Left ventricle myocardium superior (tissue), 1 donor: ENCODE measurements at places on chromosomes 4 and X.
A peak's percentile ranks its signal among the peaks of the same experiment; 100 is the strongest.

DNA sequence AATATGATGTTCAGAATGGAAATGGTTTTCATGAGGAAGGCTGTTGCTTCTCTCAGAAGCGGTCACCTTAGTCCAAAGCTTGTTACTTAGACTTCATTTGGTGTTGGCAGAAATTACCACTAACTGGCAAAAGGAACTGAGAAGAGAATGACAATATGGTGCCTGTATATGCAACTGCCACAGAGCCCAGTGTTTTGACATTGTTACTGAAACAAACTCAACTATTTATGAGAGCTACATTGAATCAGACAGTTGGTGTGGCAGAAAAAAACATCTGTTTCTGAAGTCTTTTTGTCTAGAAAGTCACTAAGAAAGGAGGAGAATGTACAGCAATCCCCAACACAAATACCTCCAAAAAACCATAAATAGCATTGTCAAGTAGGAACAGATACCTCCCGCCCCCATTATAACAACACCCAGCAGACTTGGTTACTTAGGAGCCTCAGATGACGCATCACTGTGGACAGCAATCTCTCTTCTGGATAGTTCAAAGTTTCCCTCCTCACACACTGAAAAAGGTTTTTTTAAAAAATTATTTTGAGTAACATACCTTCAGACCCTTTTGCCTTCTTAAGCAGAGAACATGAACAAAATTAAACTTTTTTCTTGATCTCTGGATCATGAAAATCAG lies 92.2 kb downstream of the MAML3 start:
- DNase-seq: no peak

GRCh38 chr4:23463071-23463470 lies 426.8 kb downstream of the PPARGC1A start:
- no peak for DNase-seq

- DNase-seq: no peak
Measured at GRCh38 chr4:7002336-7002735, 40.8 kb upstream of the TADA2B start.

DNA sequence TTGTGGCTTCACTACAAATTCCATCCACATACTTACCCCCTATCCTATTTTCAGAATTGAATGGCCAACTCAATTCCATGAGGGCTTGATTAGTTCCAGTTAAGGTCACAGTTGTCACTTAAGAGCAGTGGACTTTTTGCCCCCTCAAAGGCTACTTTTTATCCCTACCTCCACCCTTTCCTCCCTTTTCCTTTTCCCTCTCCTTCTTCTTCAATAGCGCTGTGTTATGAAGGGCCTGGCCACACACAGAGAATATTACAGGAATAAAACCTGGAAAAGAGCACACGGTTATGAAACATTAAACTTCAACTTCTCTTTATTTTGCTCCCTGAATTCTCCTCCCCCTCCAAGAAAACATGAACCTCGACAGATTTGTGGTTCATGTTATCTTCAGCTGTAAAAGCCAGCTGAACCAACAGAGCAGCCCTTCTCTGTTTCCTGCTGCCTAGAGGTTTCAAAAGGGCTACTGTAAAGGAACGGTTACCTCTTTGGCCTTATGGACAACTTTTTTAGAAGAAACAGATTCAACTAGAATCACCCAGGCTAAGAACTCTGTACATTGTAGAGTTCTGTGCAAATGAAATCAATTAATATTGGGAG lies 87.0 kb upstream of the RPL34 start:
- DNase-seq: no peak

- no peak for DNase-seq
Measured at GRCh38 chrX:132216806-132217202, 2.4 kb downstream of the RAP2C start.

DNA sequence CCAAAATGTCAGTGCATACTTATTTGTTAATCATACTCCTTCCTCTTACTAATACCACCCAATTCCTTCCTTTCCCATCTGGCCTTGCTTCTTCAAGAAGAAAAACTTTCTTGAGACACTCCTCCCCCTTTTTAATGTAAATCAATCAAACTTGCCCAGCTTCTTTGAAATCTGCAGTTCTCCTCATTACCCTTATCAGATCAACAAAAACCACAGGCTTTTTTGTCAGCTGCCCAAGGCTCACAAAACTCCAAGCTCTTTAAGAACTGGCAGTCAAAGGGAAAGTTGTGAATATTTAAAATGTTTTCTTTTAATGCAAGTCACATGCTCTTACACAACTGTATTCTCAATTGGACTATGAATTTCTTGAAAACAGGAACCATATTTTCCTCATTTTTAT lies 11.3 kb upstream of the MYOZ2 start:
- DNase-seq: no peak

- no peak for DNase-seq
Measured at GRCh38 chr4:56211202-56211601, 176.1 kb downstream of the AASDH start.

DNA sequence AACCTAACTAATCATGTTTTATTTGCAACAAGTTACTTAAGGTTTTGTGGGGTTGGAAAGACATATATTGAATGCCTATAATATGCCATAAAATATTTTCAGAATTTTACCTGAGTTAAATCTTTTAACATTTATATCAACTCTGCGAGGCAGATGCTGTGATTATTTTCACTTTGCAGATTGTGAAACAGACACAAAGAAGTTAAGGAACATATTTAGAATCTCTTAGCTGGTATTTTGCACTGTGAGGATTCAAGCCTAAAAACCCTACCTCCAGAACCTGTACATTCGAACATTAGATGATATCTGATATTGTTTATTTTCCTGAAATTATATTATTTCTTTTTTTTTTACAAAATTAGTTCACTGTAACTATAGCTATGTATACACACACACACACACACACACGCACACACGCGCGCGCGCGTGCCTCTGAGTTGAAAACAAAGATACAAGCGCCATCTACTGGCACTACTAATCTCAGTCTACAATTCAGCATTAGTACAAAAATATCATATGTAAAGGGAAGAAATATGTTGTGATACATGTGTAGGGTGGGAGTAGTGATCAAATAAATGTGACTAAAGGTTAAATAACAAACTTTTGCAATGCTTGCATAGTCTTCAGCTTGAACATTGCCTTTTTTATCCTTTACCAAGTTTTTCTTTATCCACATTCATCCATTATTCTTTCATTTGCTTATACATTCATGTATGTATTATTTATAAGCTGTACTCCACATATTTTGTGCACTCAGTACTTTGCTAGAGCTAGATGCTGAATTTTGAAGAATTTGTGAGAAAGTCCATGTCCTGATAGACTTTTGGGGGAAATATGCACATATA lies 61.5 kb downstream of the ANXA10 start:
- peak; percentile 87 for DNase-seq

DNA sequence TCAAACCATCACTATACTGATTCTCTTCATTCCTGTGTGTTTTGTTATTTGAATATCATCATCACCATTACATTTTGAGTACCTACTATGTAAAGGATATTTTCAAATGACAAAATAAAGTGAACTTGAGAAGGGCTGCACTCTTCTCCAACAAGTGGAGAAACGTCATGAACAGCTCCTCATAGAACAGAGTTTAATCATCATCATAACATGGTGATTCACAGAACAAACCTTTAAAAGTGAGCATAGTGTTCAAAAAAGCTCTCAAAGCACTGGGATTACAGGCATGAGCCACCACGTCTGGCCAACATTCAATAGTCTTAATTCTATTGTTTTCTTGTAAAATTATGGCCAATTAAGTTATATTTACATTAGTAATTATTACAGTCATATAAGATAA lies 993.9 kb downstream of the PDHA2 start:
- no peak for DNase-seq

DNA sequence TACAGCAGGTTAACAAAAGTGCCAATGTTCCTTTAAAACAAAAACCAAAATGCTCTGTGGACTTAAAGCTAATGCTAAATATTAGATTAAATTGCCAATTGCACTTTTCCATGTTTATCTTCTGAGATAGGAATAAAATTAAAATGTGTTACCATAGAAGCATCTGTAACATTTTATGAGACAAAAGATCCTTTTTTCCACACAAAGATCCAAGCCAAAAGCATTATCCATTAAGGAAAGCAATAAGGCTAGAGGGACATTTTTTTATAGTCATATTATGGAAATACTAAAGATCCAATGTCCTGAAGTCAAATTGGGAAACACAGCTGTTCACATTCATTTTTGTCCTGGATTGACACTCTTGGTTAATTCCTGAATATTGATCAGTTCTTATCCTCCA lies 73.6 kb downstream of the PALLD start:
- no peak for DNase-seq

DNA sequence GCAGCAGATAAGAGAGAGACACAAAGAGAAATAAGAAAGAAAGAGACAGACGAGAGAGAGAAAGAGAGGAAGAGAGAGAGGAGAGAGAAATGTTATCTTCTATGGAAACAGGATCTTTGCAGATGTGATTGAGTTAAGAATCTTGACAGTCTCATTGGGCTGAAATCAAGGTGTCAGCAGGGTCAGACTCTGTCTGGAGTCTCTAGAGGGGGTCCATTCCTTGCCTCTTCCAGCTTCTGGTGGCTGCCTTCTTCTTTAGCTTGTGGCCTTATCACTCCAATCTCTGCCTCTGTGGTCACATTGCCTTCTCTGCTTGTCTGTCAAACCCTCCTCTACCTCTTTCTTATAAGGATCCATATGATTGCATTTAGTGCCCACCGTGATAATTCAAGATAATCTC lies 21.8 kb upstream of the GRPR start:
- DNase-seq: no peak

DNA sequence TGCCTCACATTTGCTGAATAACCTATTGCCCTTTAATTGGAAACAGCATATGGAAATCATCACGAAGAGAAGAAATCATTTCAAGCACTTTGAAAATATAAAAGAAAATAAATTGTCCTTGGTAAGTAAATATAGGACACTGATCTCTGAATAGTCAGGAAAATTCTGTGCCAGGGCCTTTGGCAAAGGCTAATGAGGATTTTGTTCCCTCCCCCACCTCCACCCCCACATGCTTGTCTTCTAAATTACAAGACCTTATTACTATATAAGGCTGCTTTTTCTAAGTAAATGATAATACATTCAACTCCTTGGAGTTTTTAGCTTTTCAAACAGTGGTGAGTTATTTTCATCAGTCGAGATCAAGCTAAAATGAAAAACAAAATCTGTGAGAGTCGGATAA lies 15.8 kb downstream of the SYNPO2 start:
- DNase-seq: no peak

GRCh38 chr4:154590329-154591006 lies at the start of gene FGA:
FGA (minus strand) TSS chr4:154590742; CDS start chr4:154590687, 55 bp downstream.
- DNase-seq: no peak

- DNase-seq: no peak
Measured at GRCh38 chrX:40746521-40746920, 11.2 kb upstream of the MED14 start.

GRCh38 chrX:49999087-49999486 lies 76.7 kb downstream of the CLCN5 start:
- no peak for DNase-seq

DNA sequence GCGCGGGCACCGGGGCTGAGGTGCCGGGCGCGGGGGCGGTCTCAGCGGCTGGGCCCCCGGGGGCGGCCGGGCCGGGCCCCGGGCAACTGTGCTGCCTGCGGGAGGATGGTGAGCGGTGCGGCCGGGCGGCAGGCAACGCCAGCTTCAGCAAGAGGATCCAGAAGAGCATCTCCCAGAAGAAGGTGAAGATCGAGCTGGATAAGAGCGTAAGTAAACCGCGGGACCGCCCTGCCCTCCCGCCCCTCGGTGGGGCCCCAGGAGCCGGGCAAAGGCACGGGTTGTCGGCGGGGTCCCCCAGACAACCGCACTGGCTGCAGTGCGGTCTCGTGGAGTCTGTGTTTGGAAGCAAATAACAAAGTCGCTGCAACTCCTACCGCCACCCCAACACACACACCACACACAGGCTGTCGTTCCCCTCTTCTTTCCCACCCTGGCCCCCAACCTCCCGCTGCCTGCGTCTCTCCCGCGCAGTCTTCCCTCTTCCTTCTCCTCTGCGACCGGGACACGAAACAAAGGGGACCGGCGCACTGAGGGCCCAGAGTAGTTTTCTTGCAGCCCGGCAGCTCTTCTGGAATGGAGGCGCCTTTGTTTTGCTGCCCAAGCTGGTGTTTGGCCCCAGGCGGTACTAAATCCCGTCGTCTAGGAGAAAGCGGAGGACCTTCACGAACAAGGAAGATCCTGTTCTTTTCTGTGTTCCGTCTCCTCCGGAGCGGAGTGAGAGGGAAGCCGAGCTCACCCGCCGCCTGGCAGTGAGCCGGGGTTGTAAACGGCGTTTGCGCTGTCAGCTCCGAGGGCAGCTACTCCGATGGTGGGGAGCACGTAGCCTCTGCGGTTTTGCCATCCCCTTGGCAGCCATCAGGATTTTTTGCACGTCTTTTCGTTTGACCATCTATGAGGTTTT lies 788 bp downstream of the SAP30 start:
- DNase-seq: peak; percentile 87

DNA sequence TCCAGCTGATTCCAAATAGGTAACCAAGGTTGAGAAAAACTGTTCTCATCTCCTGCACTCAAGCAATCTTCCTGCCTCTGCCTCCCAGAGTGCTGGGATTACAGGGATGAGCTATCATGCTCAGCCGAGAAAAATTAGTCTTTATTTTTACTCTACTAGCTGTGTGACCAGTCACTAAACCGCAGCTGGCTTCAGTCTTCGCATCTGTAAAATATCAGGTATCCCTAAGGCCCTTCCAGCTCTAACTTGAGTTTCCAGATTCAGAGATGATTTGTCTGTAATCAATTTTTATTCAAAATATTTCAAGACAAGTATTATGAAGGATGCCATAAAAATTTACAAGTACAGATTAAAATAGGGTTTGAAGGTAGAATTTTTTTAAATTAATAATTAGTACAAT lies 3.5 kb downstream of the ADH6 start:
- DNase-seq: no peak

- no peak for DNase-seq
Measured at GRCh38 chr4:25180524-25181131, 20.4 kb upstream of the SEPSECS start.

GRCh38 chr4:118989098-118990080 lies 100.7 kb downstream of the SYNPO2 start:
- DNase-seq: no peak

DNA sequence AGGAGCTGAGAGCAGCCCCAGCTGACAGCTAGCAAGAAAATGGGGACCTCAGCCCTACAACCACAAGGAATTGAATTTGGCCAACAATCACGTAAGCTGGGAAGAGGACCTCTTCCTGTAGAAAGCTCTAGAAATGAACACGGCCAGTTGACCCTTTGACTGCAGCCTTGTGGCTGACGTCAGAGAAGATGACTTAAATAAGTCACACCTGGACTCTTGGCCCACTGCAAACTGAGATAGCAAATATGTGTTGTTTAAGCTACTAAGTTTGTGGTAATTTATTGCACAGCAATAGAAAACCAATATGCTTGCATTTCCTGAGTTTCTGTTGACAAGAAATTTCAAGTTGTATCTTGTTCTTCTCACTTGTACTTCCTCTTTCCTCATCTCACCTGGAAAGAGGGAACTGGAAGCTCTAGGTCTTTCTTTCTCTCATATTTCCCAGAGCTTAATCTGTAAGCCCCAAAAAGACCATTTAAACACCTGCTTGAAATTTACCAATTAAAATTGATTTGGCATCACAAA lies 18.8 kb downstream of the PRKG2 start:
- no peak for DNase-seq

- DNase-seq: no peak
Measured at GRCh38 chr4:73741031-73741749, 821 bp downstream of the CXCL8 start.
